Stimulated activated CD8-positive, alpha-beta memory T cell treated with anti-CD3 and anti-CD28 coated beads, Interleukin-2, amount 100 ng/mL, for 1 hour (primary cell): ENCODE measurements at places on chromosomes 6 and 20.
A peak's percentile ranks its signal among the peaks of the same experiment; 100 is the strongest.

- no peak for DNase-seq
Measured at GRCh38 chr6:157552081-157552747, 171.2 kb downstream of the ZDHHC14 start.

DNA sequence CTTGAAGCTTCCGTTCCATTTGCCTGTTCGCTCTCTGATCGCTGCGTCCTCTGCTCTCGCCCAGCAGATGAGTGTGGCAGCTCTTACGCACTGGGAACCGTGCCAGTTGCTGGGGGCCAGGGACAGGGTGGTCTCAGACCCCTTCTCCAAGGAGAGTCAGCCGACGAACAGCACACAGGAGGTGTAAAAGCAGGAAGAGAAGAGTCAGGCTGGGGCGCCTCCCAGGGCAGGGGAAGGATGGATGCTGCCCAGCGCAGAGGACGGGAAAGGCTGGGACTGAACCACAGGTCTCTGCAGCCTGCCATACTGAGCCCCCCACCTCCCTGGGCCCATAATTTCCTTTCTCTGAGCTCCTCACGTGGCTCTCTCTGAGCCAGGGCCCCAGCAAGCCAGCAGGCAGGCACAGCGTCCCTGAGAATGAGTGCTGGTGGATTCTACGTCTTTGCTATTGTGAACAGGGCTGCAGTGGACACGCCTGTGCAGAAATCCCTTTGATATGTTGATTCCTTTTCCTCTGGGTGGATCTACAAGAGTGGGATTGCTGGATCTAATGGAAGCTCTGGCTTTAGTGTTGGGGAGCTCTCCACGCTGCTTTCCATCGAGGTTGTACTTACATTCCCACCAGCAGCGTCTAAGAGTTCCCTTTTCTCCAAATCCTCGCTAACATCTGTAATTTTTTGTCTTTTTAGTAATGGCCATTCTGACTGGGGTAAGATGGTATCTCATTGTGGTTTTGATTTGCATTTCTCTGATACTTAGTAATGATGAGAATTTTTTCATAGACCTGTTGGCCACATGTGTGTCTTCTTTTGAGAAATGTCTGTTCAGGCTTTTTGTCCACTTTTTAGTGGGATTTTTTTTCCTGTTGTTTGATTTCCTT lies 104.1 kb downstream of the PSMB1 start:
- no peak for DNase-seq

GRCh38 chr20:8433291-8433690 lies 301.2 kb downstream of the PLCB1 start:
- DNase-seq, result no peak

- no peak for DNase-seq
Measured at GRCh38 chr6:134374491-134375219, 56.7 kb upstream of the SGK1 start.

- no peak for DNase-seq
Measured at GRCh38 chr20:34773726-34774125, 51.7 kb downstream of the NCOA6 start.

- no peak for DNase-seq
Measured at GRCh38 chr6:148249160-148249559, 93.5 kb upstream of the SASH1 start.

- no peak for DNase-seq
Measured at GRCh38 chr6:79421707-79422484, 115.3 kb downstream of the LCA5 start.

GRCh38 chr6:114588726-114589125 lies 245.9 kb upstream of the HS3ST5 start:
- no peak for DNase-seq

DNA sequence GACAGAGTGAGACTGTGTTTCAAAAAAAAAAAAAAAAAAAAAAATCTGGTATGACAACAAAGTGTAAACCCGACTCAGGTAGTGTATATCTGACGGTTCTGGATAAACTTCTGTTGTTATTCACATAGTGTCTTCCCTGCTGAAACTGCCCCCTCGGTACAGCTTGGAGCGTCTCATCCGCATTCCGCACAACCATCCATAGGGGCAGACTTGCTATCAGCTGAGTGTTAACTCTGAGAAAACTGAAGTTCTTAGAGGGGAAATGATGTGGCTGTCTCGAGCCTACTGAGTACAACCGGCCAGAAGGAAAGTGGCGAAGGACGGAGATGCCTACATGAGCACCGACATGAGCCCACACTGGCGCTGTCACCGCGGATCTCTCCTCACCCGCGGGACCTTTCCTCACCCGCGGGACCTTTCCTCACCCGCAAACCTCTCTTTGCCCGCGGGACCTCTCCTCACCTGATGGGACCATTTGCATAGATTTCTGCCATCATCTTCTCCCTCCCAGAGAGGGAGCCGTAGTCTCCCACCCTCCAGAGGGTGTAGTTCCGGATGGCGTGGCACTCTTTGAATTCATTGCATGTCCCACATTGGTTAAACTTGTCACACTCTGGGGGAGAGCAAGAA lies 9.8 kb downstream of the CTSZ start:
- DNase-seq, result no peak

DNA sequence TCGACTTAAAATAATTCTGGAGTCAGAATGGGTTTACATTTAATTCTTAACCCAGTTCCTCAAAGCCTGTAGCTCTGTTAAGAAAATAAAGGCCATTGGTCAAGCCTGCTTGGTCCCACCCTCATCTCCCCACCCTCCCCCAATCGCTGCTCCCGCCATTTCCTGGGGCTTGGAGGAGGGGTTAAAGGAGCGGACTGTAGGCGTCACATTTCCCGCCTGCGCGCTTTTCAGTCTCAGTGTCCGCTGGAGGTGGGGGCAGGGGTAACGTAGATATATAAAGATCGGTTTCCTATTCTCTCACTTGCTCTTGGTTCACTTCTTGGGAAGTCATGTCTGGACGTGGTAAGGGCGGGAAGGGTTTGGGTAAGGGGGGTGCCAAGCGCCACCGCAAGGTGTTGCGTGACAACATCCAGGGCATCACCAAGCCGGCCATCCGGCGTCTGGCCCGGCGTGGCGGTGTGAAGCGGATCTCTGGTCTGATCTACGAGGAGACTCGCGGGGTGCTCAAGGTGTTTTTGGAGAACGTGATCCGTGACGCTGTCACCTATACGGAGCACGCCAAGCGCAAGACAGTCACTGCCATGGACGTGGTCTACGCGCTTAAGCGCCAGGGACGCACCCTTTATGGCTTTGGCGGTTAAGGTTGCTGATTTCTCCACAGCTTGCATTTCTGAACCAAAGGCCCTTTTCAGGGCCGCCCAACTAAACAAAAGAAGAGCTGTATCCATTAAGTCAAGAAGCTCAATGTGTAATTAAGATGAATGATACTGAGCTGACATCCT lies 58.9 kb downstream of the TRIM38 start:
- DNase-seq, result peak; percentile 69

- no peak for DNase-seq
Measured at GRCh38 chr6:88266126-88266525, 100.0 kb upstream of the CNR1 start.

GRCh38 chr6:47230579-47230978 lies 79.1 kb downstream of the TNFRSF21 start:
- DNase-seq, result no peak

DNA sequence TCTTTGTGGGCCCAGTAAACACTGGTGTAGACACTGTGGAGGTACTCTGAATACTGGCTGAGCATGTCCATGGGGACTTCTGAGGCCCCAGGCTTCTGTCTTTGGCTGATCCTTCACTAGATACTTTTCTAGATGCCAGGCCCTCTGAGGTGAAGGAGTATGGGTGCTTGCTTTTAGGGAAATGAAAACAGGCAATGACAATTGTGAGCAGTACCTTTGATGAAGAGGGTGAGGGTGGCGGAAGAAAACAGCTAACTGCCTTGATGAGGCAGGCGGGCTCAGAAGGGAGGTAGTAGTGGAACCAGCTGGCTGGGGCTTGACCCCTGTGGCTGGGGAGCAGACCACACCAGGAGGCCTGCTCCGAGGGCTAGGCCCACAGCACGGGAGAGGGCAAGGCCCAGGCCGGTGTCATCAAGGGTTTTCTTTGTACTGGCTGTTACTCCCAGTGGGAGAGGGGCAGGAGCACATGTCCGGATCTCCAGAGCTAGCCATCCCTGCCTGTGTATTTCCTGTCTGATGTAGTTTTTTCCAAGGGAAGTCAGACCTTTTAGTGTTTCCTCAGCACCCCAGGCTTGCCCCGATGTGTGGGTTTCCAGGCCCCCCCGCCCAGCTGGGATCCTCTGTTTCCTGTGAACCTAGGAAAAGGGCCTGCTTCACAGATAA lies 3.9 kb downstream of the PLCG1 start:
- no peak for DNase-seq

DNA sequence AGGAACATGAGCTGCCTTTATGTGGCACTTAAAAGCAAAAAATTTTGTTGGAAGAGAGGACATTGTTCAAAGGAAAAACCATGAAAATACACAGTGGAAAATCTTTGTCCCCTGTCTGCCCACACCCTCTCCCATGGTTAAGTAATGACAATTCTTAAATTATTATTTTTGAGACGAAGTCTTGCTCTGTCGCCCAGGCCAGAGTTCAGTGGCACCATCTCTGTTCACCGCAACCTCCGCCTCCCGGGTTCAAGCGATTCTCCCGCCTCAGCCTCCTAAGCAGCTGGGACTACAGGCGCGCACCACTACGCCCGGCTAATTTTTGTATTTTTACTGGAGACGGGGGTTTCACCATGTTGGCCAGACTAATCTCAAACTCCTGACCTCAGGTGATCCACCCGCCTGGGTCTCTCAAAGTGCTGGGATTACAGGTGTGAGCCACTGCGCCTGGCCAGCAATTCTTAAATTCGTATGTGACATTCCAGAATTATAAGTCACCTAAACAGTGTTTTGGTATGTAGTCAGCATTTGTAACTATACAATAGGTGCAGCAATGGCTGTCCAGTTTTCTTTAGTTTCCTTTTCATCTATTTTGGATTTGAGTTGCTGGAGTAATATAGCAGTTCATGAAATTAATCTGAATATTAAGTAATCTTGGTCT lies 636 bp upstream of the SSR1 start:
- DNase-seq, result no peak
